ENCODE measurements at places on chromosomes 12 and 14. TPM values are rescaled to one million over a fixed set of nuclear protein-coding genes. Genes with fewer than 3 reads are reported as not detected.

- peak overlapping the region; percentile 9 for H3K4me3 ChIP-seq
- peaks cover 18% of the 10 kb centered on the region for H3K4me1 ChIP-seq
- peak overlapping the region; percentile 83 for H3K27ac ChIP-seq
- peaks cover 38% of the 10 kb centered on the region for H3K36me3 ChIP-seq
These were observed 78.3 kb downstream of the DDX51 start for GRCh38 chr12:132065609-132066344.

GLIPR1L2 gene
- 0.39 TPM for total RNA-seq

- no peaks in the 10 kb centered on the region for H3K36me3 ChIP-seq
- H3K4me3 ChIP-seq, result no peak overlapping the region
- H3K27ac ChIP-seq, result no peak overlapping the region
- no peaks in the 10 kb centered on the region for H3K27me3 ChIP-seq
- DNase-seq, result no peak
These were observed 84.5 kb upstream of the AMN1 start for GRCh38 chr12:31813305-31813704.

GRCh38 chr14:48261436-48261835 is 586.0 kb upstream of the MDGA2 start:
- no peaks in the 10 kb centered on the region for H3K36me3 ChIP-seq
- H3K4me1 ChIP-seq, result no peaks in the 10 kb centered on the region
- no peak overlapping the region for H3K27ac ChIP-seq
- H3K27me3 ChIP-seq, result no peaks in the 10 kb centered on the region

Data from activated CD4-positive, alpha-beta T cell treated with anti-CD3 and anti-CD28 coated beads for 36 hours (primary cell).